ENCODE measurements at places on chromosomes 5 and 9.

DNA sequence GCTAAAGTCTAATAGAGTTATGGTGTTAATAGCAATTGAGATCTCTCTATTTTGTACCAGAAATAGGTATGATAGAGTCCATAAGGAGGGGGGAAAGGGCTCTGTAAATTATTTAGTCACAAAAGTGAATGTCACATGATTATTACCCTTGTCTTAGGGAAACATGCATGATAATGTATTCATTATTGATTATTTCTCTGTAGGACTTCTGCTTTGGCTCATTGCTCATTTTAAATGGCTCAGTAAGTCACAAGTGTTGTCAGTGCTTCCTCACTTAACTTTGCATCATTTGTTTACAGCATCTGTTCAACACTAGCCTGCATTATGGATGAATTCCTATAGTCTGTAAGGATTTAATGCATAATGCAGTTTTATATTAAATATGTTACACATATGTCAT lies 788.8 kb upstream of the EDIL3 start:
- DNase-seq, result no peak

DNA sequence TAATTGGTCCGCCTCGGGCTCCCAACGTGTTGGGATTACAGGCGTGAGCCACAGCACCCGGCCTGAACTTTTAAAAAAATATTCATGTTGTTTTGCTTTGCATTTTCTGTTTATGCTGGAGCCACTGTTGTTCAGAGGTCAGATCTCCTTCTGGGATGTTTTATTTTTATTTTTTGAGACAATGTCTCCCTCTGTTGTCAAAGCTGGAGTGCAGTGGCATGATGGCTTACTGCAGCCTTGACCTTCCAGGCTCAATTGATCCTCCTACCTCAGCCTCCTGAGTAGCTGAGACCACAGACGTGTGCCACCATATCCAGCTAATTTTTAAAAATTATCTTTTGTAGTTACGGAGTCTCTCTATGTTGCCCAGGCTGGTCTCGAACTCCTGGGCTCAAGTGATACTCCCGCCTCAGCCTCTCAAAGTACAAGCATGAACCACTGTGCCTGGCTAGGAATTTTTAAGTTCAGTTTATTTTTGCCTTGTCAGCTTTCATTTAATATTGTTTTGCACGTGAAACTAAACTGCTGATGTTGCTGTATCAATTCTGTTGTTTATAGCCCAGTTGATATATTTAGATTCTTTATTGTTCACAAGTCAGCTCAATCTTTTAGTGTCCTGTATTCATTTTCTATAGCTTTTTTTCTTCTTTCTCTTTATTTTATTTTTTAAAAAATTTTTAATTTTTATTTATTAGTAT lies 13.7 kb downstream of the TMEFF1 start:
- DNase-seq, result no peak

DNA sequence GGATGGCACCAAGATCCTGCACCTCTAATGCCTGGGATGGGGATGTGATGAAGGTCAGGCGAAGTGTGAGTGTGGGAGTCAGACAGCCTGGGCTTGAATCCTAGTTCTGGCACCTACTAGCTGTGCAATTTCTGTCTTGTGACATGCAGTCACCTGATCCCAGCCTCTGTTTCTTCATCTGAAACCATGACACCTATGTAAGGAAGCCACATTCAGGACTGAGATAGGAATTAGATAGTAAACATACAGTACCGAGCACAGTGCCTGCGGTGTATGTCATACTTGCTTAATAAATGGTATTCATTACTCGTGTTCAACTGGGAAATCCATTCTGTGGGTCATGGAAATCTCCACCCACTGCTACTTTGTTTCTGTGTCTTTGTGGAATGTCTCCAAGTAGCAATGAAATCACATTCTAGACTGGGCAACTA lies 140.6 kb upstream of the STC2 start:
- DNase-seq, result no peak

- no peak for DNase-seq
Measured at GRCh38 chr5:2749514-2750025, 1.9 kb downstream of the IRX2 start.

DNA sequence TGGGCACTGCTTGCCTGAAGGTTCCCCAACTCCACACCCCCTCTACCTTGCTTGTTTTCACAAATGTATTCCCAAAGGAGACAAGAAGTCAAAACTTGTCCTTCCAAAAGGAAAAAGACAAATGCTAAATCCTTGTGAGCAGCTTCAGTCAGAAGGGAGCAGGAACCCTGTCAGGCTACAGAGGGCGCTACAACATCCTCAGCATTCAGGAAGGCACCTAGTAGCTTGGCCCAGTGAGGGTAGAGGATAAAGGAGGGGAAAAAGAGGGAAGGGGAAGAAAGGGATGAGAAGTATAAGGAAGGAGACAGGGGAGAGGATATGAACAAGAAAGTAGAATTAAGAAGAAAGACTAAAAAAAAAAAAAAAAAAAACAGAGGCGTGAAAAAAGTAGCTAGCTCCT lies 97.5 kb downstream of the MLLT3 start:
- no peak for DNase-seq

GRCh38 chr5:155343468-155343867 lies 329.9 kb downstream of the KIF4B start:
- no peak for DNase-seq

- DNase-seq, result no peak
Measured at GRCh38 chr5:125113328-125113727, 366.9 kb upstream of the ZNF608 start.

DNA sequence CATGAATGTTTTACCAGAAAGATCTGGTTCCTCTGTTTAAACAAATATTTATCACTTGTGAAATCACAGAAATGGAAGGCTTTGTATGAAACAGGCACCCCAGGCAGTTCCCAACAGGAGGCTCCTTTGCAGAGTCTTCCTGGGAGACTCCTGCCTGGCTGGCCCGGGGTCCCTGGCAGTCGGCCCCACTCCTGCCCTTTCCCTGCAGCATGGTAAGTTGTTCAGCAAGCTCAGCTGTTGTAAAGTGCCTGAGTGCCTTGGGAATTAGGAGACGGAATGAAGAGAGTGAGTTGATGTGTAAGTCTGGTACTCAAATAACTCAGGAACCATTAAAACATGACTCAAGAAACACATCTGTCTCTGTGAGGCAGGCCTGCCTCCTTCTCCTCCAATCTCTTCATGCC lies 17.5 kb upstream of the LHFPL2 start:
- DNase-seq, result no peak

- DNase-seq, result no peak
Measured at GRCh38 chr9:125561509-125562148, 145.4 kb downstream of the MAPKAP1 start.

DNA sequence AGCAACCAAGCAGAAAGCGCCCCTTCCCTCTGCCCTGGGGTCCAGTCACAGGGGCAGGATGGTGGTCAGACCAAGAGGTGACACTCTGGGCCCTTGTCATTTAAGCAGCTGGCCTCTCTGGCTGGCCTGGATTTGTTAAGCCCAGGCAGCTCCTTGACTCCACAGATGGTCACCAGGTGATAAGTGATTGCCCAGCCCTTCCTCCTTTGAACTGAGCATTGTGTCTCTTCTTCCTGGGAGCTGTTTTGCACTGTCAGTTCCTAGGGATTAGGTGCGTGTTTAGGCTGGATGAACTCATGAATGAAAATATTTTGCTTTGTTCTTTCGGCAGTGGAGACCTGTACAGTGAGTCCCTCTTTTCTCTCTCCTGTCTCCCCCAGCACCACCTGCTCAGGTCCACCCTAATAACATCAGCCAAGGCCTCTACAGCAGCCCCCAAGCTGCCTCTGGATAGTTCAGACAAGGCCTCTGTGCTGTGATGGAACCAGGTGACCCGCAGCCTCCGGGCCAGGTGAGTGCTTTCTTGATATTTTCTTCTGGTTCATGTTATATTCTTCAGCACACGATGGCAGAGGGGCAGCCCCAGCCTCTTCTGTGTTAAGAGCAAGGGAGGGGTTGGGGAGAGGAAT lies 139.7 kb upstream of the PITX1 start:
- DNase-seq, result no peak

DNA sequence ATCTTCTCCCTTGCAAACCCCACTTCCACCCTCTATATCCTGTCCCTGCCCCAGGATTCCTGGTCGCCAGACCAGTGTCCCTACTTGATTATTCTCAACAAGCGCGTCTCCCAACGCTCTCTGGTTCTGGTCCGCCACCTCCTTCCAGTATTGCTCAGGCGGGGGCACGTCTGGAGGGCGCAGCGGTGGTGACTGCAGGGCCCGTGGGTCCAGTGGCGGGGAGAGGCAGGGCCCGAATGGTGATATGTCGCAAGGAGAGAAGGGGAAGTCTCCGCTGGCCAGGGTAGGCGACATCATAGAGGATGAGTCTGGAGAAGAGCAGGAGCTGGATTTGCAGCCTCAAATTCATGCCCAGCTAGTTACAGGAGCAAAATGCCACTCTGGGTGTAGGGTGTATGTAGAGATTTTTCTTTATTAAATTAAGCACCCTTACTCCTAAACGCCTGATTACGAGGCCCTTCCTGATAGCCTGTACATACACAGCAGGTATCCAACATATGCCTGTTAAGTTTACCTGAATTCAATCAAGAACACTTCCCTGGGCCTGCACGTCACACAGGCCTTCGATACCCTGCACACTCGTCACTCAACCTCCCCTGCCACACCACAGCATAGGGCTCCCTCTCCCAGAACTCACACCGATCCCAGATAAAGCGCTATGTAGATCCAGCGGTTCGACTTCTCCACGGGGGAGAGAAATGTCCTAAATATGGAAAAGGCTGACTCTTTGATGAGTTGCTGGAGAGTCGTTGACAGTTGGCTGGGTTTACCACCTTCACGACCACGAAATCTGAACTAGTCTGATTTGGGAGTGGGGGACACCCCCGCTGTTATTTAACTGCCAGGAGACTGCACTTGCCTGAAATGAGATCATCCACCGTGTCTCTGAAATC lies 4.8 kb downstream of the MCIDAS start:
- no peak for DNase-seq

DNA sequence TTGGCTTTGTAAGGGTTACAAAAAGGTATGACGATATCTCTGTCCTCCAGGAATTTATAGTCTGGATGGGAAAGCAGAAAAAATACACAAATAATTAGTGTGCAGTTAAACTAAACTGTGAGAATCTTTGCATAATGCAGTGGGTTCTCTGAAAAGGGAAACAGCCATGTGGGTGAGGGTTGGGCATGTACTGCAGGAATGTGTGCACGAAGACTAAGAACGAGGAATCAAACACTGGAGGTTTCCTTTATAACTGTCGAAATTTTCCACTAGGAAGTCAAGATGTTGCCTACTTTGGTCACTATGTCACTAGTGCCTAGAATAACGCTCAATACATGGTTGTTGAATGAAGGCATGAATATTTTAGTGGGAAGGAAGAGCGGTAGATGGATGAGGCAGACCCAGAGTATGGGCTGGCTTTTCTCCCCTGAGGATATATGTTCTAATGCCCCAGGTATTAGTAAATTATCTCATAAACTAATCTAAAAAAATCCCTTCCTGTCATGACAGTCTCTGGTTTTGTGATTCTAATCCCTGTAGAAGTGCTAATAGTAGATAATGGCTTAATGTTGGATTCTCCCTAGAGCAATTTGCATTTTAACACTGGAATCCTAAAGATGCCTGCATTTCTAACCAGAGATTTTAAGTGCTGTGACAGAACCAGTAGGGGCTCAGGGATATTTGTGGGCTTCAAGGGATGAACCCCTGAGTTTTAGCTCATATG lies 227.3 kb downstream of the NMUR2 start:
- DNase-seq, result no peak

- DNase-seq, result no peak
Measured at GRCh38 chr5:110012145-110012544, 322.4 kb downstream of the MAN2A1 start.
